Stimulated activated CD4-positive, alpha-beta T cell treated with anti-CD3 and anti-CD28 coated beads, Interleukin-1b, Interleukin-23, amount 100 ng/mL, for 1 hour (primary cell): ENCODE measurements at places on chromosomes 12 and 14.

- DNase-seq, result no peak
Observed at GRCh38 chr14:38238878-38239277, 17.0 kb downstream of the CLEC14A start.

GRCh38 chr12:45343269-45344051 lies 127.6 kb downstream of the ANO6 start:
- no peak for DNase-seq

- no peak for DNase-seq
Observed at GRCh38 chr12:47881051-47881450, 23.7 kb downstream of the VDR start.

GRCh38 chr14:103687712-103688111 lies 27.5 kb downstream of the XRCC3 start:
- DNase-seq, result no peak
